ENCODE measurements at places on chromosomes 2 and 18.
A peak's percentile ranks its signal among the peaks of the same experiment; 100 is the strongest.

GRCh38 chr2:667332-667999 lies 9.7 kb downstream of the TMEM18 start:
- no peak for DNase-seq

DNA sequence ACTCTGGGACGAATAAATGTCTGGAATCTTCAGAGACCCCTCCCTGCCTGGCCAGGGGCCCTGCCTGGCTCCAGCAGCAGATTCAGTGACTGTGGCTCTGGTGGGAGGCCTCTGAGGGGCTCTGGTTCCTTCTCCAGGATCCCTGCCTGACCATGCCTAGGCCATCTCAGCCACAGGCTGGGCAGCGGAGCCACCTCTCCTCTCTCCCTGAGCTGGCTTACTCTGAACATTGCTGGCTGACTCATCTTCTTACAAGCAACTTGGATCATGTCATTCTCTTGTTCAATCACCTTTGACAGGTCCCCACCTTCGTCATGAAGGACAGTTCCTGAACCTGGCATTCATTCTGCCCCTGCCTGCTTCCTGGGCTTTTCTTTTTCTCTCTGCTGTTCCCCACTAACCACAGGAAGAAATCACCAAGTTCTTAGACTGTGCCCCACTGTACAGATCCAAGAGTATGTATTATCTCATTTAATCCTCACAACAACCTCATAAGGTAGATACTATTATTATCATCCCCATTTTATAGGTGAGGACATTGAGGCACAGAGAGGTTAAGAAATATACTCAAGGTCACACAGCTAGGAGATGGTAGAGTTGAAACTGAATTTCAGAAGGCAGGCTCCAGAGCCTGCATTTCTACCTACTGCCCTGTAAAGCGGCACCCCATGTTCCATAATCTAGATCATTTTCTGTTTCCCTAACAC lies 155.5 kb upstream of the SMAD2 start:
- no peak for DNase-seq

- no peak for DNase-seq
These were observed 42.4 kb upstream of the PPM1B start for GRCh38 chr2:44126106-44126797.

DNA sequence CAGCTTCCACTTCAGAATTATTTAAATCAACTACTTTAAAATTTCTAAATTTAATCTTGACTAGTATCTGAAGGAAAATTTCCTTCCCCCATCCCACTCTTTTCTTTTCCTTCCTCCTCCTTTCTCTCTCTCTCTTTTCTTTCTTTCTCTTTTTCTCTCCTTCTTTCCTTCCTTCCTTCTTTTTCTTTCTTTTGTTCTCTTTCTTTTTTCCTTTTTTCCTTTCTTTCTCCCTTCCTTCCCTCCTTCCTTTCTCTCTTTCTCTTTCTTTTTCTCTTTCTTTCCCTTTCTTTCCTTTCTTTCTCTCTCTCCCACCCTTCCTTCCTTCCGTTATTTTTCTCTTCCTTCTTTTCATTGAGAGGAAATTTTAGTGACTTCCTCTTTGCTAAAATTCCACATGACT lies 132.0 kb upstream of the CDH19 start:
- DNase-seq: no peak

- no peak for DNase-seq
These were observed 204.9 kb upstream of the TWIST2 start for GRCh38 chr2:238642973-238643372.

- DNase-seq: no peak
These were observed 195.9 kb downstream of the NEDD4L start for GRCh38 chr18:58239879-58240278.

GRCh38 chr18:7333025-7333562 lies 102.2 kb downstream of the LRRC30 start:
- no peak for DNase-seq

GRCh38 chr2:128716299-128716721 lies 397.6 kb upstream of the HS6ST1 start:
- DNase-seq: no peak

DNA sequence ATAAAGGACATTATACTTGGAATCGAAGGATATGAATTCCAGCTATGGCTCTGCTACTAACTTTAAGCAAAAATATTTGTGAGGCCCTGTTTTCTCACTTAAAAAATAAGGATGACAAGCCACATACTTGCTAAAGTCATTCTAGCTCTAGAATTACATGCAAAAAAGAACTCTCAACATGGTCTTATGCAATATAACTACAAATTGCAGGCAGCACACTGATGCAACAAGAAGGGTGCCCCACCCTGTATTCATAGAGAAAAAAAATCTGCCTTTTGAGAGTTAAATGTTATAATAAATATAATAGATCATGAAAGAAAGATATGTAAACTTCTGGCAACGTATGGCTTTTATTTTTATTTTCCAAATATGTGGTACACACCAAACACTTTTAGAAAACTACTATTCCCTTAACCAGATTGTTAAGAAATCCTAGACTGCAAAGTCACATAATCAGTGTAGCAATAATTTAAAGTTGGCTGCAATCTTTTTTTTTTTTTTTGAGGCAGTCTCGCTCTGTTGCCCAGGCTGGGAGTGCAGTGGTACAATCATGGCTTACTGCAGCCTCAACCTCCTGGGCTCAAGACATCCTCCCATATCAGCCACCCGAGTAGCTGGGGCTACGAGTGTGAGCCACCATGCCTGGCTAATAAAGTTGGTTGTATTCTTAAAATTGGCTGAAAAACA lies 40.2 kb upstream of the WDSUB1 start:
- no peak for DNase-seq

GRCh38 chr2:25314514-25315315 lies 27.0 kb downstream of the DNMT3A start:
- peak; percentile 55 for DNase-seq

DNA sequence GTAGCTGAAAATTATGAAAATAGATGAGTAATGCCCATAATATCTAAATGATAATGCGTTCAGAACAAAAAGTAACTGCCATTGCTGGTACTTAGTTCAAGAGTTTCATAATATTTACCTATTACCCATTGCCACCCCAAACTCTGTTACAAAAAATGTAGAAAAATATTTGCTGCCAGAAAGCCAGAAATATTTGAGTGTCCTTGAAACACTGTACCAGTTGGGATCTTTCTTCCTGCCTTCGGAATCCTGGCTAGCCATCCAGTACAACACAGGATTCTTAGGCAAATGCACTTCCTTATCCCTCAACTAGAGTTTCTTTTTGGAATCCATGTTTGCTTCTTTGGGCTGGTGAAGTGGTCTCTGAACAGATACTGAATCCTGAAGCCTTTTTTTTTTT lies 207.1 kb downstream of the MCFD2 start:
- no peak for DNase-seq

DNA sequence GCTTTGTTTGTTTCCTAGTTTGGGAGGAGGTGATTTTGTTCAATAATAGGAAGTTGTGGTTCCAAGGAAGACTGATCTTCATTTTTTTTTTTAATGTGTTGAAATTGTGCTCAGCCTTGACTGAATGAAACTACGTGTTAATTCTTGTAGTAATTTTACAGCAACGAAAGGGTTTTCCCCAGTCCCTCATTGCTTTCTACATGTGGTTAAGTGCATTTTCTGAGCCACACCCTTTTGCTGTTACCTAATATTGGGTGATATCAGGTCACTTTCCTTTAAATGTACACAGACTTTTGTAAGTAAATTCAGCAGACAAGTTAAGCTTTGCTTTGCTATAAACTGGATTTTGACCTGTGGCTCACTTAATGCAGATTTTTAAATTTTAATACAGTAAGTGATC lies 73.6 kb downstream of the OTX1 start:
- DNase-seq: no peak

DNA sequence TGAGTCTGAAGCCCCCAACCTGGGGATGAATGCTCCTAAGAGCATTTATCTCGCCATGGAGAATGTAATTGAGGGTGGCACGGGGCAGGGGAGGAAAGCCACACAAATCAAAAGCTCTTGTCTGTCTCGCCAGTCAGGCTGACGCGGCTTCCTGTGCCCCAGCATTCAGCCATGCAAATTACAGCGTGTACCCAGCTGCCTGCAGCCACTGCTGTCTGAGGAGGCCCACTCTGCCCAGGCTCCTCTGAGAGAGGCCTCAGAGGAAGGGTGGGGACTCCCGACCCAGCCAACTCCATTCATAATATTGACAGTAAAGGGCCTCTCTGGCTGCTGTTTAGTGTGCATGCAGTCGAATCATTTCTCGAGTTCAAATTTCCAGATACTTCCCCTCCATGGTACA lies 22.0 kb downstream of the SMAD7 start:
- DNase-seq: peak; percentile 13

DNA sequence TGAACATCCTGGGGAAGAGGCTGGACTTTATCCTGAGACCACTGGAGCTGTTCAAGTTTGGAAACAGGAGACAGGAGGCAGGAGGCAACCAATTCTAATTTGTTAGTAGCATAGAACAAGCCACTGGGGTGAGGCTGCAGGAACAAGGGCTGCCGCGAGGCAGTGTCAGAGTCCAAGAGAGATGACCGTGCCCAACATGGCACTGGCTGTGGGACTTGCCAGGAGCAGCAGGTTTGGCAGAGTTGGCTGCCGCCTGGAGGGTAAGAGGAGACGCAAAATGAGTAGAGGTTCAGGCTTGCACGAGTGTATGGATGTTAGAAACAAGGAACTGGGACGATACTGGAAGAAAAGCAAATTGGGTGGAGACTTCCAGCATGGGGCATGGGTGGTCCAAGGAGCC lies 168.5 kb downstream of the TPGS2 start:
- DNase-seq: no peak

DNA sequence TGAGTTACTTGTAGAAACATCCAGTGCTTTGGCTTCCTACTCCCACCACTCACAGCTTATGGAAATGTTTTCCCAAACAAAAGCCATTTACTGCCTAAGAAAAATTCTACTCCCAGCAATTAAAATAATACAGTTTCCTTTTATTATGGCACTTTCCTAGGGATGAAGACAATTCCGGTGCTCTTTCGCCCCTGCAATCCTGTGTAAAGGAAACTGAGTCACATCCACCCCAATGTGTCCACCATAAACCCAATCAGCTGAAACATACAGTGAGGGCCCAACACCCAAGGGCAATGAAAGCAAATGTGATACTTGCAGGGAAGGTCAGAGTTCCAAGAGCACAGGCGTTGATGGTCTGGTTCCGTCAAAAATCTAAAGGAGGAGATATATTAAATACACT lies 62.0 kb upstream of the ST3GAL5 start:
- no peak for DNase-seq

DNA sequence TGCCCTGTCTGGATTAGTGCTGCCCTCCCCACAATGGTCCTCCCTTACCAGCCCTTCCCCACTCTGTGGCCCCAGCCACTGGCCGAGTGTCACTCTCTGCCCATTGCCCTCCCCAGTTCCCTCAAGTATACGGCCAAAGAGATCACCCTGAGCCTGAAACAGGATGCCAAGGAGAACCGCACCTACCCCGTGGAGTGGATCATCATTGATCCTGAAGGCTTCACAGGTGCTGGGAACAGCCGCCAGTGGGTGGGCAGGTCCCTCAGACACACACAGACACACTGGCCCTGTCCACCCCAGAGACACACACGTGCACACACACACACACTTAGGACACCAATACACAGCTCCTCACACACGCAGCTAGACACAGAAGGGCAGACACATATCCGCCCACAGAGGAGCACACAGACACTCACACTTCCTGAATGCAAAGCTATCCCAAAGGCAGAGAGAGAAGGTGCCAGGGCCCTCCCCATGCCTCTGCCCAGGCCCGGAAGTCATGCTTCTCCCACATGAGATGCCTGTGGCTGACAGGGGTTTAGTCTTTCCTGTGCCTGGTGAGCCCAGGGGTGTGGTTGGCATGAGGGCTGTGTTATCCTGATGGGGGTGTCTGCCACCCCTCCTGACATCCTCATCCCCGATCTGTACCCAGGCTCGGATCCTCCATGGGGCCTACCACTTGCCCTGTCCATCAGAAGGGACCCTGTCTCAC lies 2.9 kb downstream of the CHRND start:
- no peak for DNase-seq

- no peak for DNase-seq
These were observed 3.5 kb downstream of the CDH20 start for GRCh38 chr18:61336766-61337165.

DNA sequence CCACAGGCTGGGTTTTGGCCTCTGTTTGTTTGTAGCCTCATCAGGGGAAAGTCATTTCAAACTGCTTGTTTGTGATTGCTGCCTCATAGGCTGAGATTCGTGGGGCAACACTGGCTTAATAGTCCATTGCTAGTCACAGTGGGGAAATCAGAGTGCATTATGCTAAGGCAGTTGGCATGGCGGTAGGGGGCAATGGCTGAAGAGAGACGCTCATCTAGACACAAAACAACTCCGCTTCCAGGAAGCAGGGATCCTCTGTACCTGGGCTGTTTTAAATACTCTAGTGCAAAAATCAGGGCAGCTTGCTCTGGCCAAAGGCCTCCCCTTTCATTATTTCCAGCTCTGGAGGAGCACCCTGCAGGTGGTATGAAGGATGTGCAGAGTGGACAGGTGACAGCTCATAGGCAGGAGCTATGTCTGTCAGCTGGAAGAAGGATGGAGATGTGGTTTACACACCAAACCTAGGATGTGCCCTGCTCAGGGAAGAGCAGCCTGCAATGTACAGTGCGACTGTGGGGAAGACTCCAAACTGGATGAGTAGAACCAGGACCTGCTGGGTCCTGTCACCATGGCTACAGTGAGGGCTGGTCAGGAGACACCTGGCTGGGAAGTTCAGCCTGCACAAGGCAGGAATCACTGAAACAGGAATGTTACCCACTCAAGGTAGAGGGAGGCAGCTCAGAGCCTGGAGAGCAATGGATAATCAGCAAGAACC lies 234.3 kb downstream of the CLIP4 start:
- DNase-seq: no peak

- no peak for DNase-seq
These were observed 50.0 kb upstream of the PAPOLG start for GRCh38 chr2:60706021-60706420.

DNA sequence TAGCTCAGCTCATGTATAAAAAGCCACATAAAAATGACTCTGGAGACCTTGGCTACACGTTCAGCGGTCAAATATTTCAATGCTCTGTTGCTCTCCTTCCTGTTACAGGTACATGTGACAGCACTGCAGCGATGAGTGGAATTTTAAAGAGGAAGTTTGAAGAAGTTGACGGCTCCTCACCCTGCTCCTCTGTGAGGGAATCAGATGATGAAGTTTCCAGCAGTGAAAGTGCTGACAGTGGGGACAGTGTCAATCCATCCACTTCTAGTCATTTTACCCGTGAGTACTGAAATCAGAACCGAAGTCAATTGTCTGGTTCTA lies 125.4 kb downstream of the CSRNP3 start:
- no peak for DNase-seq

- DNase-seq: no peak
These were observed 34.6 kb upstream of the STK17B start for GRCh38 chr2:196205881-196206435.

- DNase-seq: peak; percentile 78
These were observed at the start of gene KLF11 for GRCh38 chr2:10043256-10043905. KLF11 (plus strand) TSS chr2:10043550; CDS start chr2:10043717, 167 bp downstream.

DNA sequence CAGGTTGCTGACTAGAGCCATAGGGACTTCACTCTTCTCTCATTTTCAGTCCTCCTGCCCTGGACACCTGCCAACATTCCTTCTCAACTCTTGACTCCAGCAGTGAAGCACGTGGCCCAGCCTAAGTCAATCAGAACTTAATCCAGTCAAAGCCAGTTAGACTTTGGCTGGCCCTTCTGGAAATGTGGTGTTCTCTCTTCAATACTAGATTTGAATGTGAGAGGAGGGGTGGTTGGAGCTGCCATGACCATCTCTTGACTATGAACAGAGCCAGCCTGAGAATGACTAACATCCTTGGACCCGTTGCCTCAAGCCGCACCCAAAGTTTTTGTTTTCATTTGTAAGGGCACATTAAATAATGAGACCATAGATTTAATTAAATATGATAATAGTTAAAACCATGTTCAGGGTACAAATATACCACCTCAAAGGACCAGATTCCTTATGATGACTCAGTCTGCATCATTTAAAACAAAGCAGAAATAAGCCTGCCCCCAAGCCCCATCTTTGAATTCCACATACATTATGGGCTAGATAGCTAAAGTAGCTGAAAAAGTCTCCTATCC lies 49.7 kb upstream of the RASGRP3 start:
- DNase-seq: no peak

Data from activated CD4-positive, CD25-positive, alpha-beta regulatory T cell (primary cell).